ENCODE measurements at places on chromosomes 6 and 20. TPM values are rescaled to one million over a fixed set of nuclear protein-coding genes. Genes with fewer than 3 reads are reported as not detected.

The TRIM38 gene
- total RNA-seq, result 8.1 TPM

The MYBL2 gene
- total RNA-seq, result 19.8 TPM

The SNAP91 gene
- total RNA-seq, result not detected

The CLIC5 gene
- not detected for total RNA-seq

The POU5F1 gene
- not detected for total RNA-seq

The RBPJL gene
- total RNA-seq, result not detected

The MUC22 gene
- total RNA-seq, result not detected

The TDRD6 gene
- total RNA-seq, result not detected

The EHMT2 gene
- 43.8 TPM for total RNA-seq

The TNFRSF21 gene
- 16.0 TPM for total RNA-seq

The SIRPD gene
- total RNA-seq, result not detected

The ARHGAP40 gene
- total RNA-seq, result not detected

The SUN5 gene
- not detected for total RNA-seq

The CBLN4 gene
- total RNA-seq, result not detected

The PGC gene
- total RNA-seq, result not detected

The CDH4 gene
- total RNA-seq, result under 0.01 TPM

The SLC44A4 gene
- 0.32 TPM for total RNA-seq

The MED20 gene
- 54.7 TPM for total RNA-seq

The TTK gene
- total RNA-seq, result 49.8 TPM

The ZBTB9 gene
- total RNA-seq, result 4.6 TPM

The SPDEF gene
- not detected for total RNA-seq

The RAET1E gene
- 0.46 TPM for total RNA-seq

The PPP1R16B gene
- 54.9 TPM for total RNA-seq

The CTAGE9 gene
- total RNA-seq, result not detected

The GTF3C6 gene
- 92.9 TPM for total RNA-seq

The BEND3 gene
- total RNA-seq, result 2.0 TPM

The LGSN gene
- total RNA-seq, result not detected

The CEP250 gene
- total RNA-seq, result 14.0 TPM

The BEND6 gene
- total RNA-seq, result 0.97 TPM

The EIF6 gene
- total RNA-seq, result 222 TPM

The NKAPL gene
- total RNA-seq, result 0.30 TPM

The PSORS1C2 gene
- not detected for total RNA-seq

The NT5E gene
- total RNA-seq, result 239 TPM

The ELOVL4 gene
- 2.3 TPM for total RNA-seq

The HFE gene
- total RNA-seq, result 3.2 TPM

The TP53TG5 gene
- not detected for total RNA-seq

The PBOV1 gene
- not detected for total RNA-seq

The SMOC2 gene
- total RNA-seq, result not detected

The BAK1 gene
- total RNA-seq, result 24.3 TPM

The PPIL6 gene
- 2.3 TPM for total RNA-seq

The PI16 gene
- total RNA-seq, result not detected

The CAPN11 gene
- 4.2 TPM for total RNA-seq

The STX11 gene
- 4.5 TPM for total RNA-seq

The ROS1 gene
- not detected for total RNA-seq

The SUMO4 gene
- 0.32 TPM for total RNA-seq

The ULBP3 gene
- 6.1 TPM for total RNA-seq

The ATXN1 gene
- 13.0 TPM for total RNA-seq

The SLC35D3 gene
- total RNA-seq, result under 0.01 TPM

The RRBP1 gene
- 117 TPM for total RNA-seq

All from epithelial cell of umbilical artery (primary cell).